ENCODE measurements at places on chromosomes 4 and X.

DNA sequence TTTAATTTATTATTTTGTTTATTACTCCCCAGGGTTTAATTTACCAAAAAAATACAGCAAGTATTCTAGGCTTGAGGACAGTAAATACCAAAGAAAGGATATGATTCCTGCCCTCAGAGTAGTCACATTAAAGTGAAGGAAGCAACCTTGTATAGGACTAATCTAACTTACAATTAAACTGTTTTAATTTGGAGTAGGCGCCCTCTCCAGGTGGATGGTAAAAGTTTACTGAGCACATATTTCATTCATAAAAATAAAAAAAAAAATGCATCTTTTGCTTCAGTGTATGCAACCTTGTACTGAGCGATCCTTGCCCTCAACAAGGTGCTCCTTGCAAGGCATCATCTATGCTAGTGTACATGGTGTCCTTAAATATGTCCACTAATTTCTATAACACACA lies 72.0 kb upstream of the MAGEB16 start:
- DNase-seq = no peak

GRCh38 chr4:169439244-169439643 lies 168.5 kb upstream of the SH3RF1 start:
- no peak for DNase-seq

GRCh38 chr4:184030036-184030435 lies 124.9 kb downstream of the STOX2 start:
- DNase-seq = no peak

GRCh38 chrX:132900633-132901293 lies 57.7 kb downstream of the HS6ST2 start:
- DNase-seq = no peak

- DNase-seq = no peak
Measured at GRCh38 chr4:122900314-122900713, 22.1 kb downstream of the NUDT6 start.

- no peak for DNase-seq
Measured at GRCh38 chr4:80286451-80286850, 20.0 kb downstream of the FGF5 start.

GRCh38 chr4:155025762-155026457 lies 182.5 kb upstream of the NPY2R start:
- DNase-seq = no peak

- DNase-seq = no peak
Measured at GRCh38 chrX:118350221-118350620, 4.3 kb downstream of the WDR44 start.

- DNase-seq = no peak
Measured at GRCh38 chr4:88396681-88397080, 18.0 kb downstream of the HERC6 start.

- DNase-seq = peak; percentile 24
Measured at GRCh38 chr4:99405433-99406115, 29.6 kb downstream of the ADH7 start.

GRCh38 chrX:63503541-63503940 lies 152.4 kb upstream of the SPIN4 start:
- no peak for DNase-seq

- no peak for DNase-seq
Measured at GRCh38 chr4:184479516-184479950, 5.2 kb upstream of the IRF2 start.
